ENCODE measurements at places on chromosomes 4 and X. TPM values are rescaled to one million over a fixed set of nuclear protein-coding genes. Genes with fewer than 3 reads are reported as not detected.

The RBMXL3 gene
- not detected for total RNA-seq

The SPANXN3 gene
- not detected for total RNA-seq

- no peak for DNase-seq
Observed at GRCh38 chrX:13147147-13147546, 102.7 kb upstream of the FAM9C start.

DNA sequence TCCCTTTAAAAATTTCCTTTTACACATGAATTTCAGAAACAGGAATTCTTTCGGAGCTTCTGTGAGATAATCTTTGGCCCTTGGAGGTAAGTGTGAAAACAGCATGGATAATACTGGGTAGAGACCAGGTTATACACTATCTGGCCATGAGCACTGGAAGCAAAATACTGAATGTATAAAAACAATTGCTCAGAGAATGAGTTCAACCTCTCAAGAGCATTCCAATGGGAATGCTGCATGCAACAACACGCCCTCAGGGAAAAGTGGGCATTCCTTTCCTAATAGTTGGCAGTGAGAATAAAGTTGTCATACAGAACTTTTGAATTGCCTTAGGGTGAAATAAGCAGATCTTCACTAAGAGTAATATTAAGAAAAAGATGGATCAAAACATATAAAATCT, 574.8 kb upstream of the DIPK2B start:
- no peak for DNase-seq

GRCh38 chr4:163113921-163114713, 52.6 kb downstream of the NAF1 start:
- no peak for DNase-seq

The RPA4 gene
- total RNA-seq = 0.39 TPM

DNA sequence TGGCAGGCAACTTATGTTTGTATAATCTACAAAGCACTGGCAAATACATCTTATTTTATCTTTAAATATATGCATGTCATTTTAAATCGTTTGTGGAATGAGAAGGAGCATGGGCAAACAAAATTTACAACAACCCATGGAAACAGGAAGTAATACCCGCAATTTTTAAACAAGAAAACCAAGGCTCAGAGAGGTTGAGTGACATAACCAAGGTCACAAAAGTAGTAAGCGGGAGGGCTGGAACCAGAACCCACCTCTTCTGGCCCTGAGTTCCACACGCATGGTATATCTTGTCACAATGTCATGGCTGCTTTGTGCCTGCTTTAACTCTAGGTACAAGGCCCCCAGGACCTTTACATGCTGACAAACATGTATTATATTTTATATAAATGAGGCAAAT, 52.9 kb downstream of the SLC7A11 start:
- no peak for DNase-seq

The HS6ST2 gene
- 1.8 TPM for total RNA-seq

GRCh38 chr4:127685292-127685691, 44.9 kb upstream of the SLC25A31 start:
- no peak for DNase-seq

DNA sequence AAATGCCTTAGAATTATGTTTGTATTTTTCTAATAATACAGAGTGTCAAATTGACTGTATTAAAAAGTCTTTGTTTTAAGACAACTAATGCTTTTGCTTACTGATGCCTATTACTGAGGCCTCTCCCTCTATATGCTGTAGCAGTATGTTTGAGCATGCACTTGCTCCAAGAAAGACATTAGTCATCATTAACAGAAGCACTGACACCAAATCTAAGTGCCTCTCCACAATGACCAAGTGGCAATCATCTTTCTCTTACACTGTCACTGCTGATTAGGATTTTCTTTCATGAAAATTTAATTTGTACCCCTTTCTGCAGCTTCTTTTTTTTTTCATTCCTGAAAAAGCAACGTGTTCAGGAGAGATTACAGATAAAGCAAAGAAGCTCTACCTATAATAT, 11.1 kb upstream of the MAB21L2 start:
- DNase-seq = no peak

The USP27X gene
- total RNA-seq = 1.2 TPM

DNA sequence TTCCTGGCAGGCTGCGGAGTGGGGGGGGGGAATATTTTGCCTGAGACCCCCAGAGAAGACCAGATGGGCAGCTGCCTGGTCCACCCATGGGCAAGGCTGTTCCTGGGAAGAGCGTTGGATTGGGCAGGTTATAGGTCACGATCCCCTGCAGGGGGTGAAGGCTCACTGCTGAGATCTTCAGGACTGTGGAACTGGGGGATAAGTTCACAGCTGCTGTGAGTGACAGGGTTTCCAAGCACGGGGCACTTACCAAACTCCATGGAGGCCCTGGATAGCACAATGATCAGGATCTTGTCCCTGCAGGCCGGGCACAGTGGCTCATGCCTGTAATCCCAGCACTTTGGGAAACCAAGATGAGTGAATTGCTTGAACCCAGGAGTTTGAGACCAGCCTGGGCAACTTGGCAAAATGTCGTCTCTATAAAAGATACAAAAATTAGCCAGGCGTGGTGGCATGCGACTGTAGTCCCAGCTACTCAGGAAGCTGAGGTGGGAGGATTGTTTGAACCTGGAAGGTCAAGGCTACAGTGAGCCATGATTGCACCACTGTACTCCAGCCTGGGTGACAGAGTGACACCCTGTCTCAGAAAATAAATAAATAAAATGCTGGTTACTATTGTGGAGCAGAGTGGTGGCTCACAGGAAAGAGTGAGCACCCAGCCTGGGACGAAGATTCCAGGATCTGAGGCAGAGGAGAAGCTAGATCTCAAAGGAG, 68.0 kb upstream of the HELT start:
- DNase-seq = no peak

The NUDT10 gene
- total RNA-seq = 1.2 TPM

DNA sequence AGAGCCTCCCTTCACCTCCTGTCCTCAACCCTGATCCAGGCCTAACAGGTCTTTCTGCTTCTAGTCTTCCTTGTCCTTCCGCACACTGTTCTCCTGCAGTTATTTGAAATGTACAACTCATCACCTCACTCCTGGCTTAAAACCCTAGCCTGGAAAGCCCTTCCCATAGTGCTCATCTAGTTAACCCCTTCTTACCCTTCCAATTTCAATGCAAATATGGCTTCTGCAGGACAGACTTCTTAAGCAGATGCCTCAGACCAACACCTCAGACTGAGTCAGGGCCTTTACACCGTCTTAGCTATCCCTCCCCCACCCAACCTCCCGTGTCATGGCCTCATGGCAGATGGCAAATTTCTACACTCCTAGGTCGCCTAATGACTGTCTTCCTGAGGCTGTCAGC, 130.4 kb downstream of the BCOR start:
- DNase-seq = no peak

- peak; percentile 40 for DNase-seq
Observed at GRCh38 chr4:2834001-2834921, 9.4 kb upstream of the ADD1 start.

DNA sequence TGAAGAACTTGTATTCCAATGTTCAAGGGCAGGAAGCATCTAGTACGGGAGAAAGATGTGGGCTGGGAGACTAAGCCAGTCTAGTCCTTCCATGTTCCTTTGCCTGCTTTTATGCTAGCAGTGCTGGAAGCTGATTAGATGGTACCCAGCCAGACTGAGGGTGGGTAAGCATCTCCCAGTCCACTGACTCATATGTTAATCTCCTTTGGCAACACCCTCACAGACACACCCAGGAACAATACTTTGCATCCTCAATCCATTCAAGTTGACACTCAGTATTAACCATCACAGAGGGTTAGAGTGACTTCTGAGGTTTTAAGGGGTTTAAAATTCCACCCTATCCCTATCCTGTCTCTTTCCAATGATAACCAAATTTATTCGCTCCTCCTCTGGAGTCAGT, 6.5 kb downstream of the HMGN5 start:
- DNase-seq = no peak

DNA sequence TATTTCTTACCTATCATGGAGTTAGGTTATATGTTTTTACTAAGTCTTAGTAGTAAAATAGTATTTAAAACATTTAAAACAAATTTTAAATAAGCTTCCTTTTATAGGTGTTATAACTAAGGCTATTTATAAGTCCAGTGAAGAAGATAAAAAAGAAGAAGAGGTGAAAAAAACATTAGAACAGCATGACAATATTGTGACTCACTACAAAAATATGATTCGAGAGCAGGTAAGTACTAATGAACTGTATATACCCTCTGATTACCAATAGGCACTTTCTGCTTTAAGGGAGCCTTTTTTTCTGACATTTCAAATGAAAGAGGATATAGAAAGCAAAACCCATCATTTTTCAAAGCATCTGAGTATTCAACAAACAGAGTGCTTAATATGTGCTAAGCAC, 76.6 kb downstream of the USO1 start:
- DNase-seq = no peak

GRCh38 chr4:176664964-176665363, 127.8 kb downstream of the VEGFC start:
- no peak for DNase-seq

- DNase-seq = no peak
Observed at GRCh38 chrX:24498181-24498580, 33.1 kb downstream of the PDK3 start.

GRCh38 chr4:112185740-112186670, 40.8 kb downstream of the FAM241A start:
- DNase-seq = no peak

The MAGEA12 gene
- total RNA-seq = not detected

The SLC9A7 gene
- 15.1 TPM for total RNA-seq

DNA sequence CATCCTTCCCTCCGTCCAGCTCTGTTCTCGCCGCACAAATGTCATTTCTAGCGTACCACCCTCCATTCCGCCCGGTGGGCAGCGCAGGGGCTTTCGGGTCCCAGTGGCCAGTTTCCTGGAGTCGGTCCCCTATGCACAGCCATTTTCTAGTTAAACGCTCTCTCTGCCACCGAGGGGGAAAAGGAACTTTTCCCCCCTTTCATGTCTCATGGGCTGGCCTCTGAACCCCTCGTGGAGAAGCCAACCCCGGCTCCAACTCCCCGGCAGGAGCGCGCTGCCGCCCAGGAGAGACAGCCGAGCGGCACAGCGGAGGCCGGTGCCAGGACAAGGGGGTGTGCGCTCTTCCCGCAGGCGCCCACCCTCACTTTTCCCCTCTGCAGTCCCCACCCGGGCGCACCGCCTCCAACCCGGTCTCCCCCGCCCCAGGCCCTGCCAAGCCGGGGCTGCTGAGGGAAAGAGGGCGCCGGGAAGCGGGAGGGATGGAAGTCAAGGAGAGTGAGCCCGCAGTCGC, 662 bp downstream of the APBB2 start:
- no peak for DNase-seq

GRCh38 chr4:185920171-185920570, 108.2 kb upstream of the SORBS2 start:
- no peak for DNase-seq

The MAGEB10 gene
- total RNA-seq = not detected

The PNCK gene
- 1.0 TPM for total RNA-seq

- no peak for DNase-seq
Observed at GRCh38 chrX:10278716-10279115, 121.9 kb downstream of the CLCN4 start.

DNA sequence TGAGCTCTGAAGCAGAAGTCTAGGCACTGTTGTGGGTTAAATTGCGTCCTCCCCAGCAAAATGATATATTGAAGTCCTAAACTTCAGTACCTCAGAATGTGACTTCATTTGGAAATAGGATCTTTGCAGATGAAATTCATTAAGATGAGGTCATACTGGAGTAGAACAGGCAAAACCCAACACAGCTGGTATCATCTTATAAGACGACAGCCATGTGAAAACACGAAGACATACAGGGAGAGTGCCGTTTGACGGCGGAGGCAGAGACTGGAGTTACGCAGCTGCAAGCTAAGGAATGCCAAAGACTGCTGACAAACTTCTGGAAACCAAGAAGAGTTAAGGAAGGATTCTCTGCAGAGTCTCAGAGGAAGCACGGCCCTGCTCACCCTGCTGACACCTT, 241.5 kb downstream of the MAML3 start:
- DNase-seq = no peak

- DNase-seq = no peak
Observed at GRCh38 chr4:170001011-170001744, 25.0 kb downstream of the MFAP3L start.

DNA sequence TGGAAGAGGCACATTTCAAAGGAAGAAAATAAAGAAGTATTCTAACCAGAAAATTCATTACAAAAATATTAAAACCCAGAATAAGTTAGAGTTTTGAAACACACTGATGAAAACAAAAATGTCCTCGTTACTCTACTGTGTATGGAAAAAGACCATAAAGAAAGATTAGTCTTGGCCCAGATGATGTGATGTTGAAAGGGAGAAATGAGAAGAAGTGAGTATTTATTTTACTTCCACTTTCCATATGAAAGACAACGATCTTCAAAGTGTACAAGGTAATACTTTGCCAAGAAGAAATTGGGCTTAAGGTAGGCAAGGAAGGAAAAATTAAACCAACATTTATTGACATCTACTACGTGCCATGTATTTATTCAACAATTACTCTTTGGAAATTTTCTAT, 48.6 kb upstream of the EMCN start:
- no peak for DNase-seq

GRCh38 chr4:182277377-182277776, 34.2 kb downstream of the TENM3 start:
- no peak for DNase-seq

The EFHC2 gene
- 0.41 TPM for total RNA-seq

The EDA gene
- 4.6 TPM for total RNA-seq

The NAP1L2 gene
- total RNA-seq = 1.6 TPM

GRCh38 chrX:21702725-21703124, 44.6 kb upstream of the KLHL34 start:
- DNase-seq = no peak

The IL1RAPL2 gene
- total RNA-seq = not detected

All from activated naive CD4-positive, alpha-beta T cell treated with anti-CD3 and anti-CD28 coated beads, Interleukin-2, amount 50 U/mL, for 72 hours (primary cell).